ENCODE measurements at places on chromosomes 3 and 15.

- no peak for DNase-seq
Measured at GRCh38 chr15:65101891-65102708, 12.9 kb downstream of the UBAP1L start.

DNA sequence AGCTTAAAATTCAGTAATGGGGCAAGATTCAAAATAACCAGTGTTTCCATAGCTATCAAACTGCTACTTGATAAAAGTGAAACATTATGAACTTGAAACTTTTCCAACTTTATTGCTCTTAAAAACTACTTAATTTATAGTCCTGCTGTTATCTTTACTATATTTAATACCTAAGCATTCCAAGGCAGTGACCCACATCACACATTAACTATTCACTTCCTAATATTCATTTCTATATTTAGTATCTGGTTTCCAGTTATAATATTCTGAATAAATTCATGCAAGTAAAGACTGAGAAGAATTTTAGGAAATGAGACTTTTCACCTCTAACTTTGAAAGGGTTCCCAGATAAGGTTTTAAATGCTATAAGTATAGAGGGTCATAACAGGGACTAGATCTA is 64.9 kb downstream of the UACA start:
- DNase-seq: no peak

DNA sequence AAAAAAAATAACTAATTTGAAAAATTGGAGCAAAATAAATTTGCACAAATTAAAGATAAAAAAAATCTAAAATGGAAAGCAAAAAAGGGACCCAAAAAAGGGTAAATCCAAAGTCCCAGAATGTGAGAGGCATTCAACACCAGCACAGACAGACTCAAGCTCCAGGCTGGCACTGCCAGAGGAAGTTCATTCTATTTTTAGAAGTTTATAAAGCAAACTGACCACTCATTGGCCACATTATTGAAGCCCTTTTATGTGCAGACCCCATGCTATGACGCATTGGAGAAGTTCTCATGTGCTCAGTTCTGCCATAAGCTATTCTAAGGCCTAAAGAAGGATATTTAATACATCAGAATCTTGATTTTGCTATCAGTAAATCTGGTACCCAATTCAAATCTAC is 17.6 kb upstream of the BOC start:
- DNase-seq: no peak

GRCh38 chr3:35733341-35733740 is 94.0 kb downstream of the ARPP21 start:
- no peak for DNase-seq

DNA sequence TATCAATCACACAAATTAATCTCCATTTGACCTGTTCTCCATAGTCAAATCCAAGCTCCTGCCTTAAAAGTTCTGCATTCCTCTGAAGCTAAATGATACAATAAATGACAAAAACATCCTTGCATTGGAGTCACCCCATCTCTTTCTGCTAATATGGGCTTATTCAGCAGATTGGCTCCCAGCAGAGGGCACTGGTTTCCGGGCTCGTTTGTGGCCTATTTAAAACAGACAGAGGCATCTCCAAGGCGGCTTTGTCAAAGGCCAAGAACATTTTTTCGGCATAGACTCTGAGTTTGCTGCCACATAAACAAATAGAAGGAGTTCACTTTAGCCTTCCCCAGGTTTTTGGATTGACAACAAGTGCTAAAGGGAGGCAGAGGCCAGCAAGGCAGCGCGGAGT is 204.4 kb upstream of the RASGRP1 start:
- DNase-seq: no peak

DNA sequence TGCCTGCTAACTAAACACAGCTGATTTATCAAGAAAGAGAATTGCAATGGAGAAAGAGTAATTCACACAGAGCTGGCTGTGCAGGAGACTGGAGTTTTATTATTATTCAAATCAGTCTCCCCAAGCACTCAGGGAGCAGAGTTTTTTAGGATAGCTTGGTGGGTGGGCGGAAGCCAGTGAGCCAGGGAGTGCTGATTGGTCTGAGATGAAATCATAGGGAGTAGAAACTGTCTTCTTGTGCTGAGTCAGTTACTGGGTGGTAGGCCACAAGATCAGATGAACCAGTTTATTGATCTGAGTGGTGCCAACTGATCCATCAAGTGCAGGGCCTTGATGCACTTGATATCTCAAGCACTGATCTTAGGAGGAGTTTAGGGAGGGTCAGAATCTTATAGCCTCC is 891.9 kb upstream of the CADM2 start:
- no peak for DNase-seq

DNA sequence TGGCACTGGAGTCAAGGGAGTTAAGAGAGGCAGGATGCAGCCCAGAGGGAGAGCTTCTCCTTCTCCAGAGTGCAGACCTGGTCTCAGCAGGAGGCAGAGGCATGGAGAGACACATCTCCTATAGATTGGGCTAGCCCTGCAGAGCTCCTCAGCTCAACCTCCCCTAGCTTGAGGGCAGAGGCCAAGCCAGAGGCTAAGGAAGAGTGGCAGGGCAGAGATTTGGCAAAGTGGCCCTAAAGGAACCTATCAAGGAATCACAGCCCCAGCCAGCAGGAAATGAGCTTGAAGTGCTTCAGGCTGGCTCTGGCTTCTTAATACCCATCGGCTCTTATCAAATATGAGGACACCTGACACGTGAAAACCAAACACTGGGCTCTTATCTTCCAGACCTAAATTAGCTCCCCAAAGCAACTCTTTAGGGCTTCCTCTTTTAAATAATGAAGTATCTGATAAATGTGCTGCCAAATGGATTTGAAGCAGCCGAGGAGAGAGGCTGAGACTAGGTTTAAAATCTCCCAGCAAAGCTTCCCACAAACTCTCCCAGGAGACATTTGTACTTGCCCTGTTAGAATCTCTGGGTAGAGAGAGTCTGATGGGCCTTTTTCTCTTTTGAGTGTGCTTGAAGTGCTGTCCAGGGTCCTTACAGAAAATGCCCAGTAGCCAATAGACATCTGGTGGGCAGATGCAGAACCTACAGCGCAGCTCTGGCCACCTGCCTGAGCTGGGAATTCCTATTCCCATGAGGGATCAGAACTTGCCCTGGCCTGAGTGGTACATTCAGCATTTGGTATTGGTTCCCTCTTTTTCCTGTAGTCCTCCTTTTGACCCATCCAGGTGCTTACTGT is 271.4 kb downstream of the CLSTN2 start:
- no peak for DNase-seq

Data from stimulated activated CD8-positive, alpha-beta memory T cell treated with anti-CD3 and anti-CD28 coated beads, Interleukin-4, amount 100 ng/mL, for 1 hour (primary cell).